ENCODE measurements at places on chromosomes 1 and 21.

- no peak for DNase-seq
Observed at GRCh38 chr21:34996304-34997101, 52.6 kb downstream of the RUNX1 start.

DNA sequence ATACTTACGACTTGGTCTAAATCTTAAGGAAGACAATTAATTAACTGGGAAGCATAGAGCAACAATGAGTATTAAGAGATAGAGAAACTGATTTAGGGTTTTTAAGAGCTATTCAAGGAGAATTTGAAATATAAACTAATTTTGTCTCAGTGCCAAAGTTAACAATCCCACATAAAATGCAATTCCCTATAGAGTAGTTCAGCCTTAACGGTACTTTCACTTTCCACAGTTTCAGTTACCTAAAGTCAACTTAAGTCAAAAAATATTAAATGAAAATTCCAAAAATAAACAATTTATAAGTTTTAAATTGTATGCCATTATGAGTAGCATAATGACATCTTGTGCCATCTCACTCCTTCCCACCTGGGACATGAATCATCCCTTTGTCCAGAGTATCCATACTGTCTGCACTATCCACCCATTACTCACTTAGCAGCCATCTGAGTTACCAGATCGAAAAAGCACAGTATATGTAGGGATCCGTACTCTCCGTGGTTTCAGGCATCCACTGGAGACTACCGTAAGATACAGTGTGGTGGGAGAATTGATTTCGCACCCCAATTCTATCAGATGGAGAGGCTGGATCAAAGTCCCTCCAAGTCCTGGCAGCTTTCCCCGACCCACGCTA lies 4.8 kb upstream of the SARS1 start:
- no peak for DNase-seq

GRCh38 chr1:180597520-180597919 lies 34.3 kb upstream of the XPR1 start:
- no peak for DNase-seq

DNA sequence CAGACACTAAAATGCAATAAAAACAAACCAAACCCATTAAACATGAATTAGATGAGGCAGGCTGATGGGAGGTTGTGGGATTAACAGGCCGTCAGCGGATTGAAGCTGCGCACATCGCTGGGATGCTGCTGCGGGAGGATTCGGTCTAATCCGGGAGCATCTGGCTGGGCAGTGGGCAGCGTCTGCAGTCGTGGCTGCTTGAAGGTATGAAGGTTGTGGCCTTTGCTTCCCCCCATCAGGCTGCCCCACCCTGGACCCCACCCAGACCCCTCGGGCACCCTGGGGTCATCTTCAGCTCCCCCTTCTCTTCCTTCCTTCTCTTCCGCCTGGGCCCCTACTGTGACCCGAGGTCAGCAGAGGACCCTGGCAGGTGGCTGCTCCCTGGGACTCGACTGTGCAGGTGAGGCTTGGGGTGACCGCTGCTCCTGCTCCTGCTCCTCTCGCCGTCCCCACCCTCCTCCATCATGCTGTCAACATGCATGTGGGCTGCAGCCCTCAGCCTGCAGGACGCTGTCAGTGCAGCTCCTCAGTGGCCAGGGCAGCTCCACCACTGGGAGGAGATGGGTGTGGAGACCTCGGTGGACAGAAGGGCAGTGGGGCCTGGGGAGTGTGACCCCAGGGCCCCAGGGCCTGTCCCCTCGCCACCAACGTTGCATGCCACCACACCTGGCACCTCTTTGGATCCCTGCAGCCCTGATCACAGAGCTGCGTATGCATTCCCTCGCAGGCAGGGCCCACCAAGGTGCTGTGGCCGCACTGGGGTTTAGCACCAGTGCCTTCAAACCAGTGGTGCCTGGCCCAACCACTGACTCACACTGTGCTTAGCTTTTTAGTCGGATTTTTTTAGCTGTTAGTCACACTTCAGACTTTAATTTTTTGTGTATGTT lies 112.2 kb upstream of the COL6A1 start:
- no peak for DNase-seq

DNA sequence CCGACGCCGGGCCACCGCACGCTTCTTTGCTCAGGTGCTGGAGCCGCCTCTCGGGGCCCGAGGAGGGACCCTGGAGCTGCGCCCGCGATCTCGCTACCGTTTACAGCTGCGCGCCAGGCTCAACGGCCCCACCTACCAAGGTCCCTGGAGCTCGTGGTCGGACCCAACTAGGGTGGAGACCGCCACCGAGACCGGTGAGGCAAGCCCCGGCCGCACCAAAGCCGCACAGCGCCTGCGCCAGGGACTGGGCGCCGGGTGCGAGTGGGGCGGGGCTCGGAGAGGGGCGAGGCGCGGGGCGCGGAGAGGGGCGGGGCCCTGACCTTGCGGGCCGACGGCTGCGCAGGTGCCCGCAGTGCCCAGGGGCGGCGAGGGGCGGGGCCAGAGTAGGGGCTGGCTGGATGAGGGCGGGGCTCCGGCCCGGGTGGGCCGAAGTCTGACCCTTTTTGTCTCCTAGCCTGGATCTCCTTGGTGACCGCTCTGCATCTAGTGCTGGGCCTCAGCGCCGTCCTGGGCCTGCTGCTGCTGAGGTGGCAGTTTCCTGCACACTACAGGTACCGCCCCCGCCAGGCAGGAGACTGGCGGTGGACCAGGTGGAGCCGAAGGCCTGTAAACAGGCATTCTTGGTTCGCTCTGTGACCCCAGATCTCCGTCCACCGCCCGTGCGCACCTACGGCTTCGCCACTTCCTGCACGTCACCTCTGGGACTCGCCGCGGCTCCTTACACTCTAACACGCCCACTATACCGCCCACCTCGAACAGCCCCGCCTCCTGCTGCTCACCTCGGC lies 9.8 kb upstream of the CDC20 start:
- DNase-seq: peak; percentile 40

DNA sequence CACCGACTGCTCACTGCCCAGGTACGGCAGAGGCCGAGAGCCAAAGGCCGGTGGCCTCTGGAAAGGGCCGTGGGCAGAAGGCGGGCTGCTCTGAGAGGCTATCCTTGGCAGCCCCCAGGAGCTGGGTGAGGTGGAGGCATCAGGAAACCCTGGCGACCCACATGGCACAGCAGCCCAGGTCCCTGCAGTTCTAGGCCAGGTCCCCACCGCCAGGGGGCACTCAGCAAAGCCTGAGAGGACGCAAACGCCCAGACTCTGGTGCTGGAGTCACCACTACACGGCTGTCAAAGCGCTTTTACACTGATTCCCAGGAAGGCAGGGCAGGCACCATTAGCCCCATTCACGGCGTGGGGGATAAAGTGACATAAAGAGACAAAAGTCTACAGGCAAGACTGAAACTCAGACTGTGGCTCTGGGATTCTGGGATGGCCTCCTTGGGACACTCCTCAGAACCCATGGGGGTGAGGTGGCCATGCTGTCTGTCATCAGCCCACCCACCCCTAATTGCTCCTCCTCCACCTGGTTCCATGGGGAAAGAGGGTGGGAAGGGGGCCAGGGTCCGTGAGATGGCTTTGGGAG lies 4.9 kb downstream of the PLEKHG5 start:
- no peak for DNase-seq

Data from cortex of kidney (tissue), 1 donor.